ENCODE measurements at places on chromosomes 5 and 9. TPM values are rescaled to one million over a fixed set of nuclear protein-coding genes. Genes with fewer than 3 reads are reported as not detected.

- DNase-seq: no peak
Observed at GRCh38 chr9:24502206-24502937, 43.3 kb downstream of the IZUMO3 start.

DNA sequence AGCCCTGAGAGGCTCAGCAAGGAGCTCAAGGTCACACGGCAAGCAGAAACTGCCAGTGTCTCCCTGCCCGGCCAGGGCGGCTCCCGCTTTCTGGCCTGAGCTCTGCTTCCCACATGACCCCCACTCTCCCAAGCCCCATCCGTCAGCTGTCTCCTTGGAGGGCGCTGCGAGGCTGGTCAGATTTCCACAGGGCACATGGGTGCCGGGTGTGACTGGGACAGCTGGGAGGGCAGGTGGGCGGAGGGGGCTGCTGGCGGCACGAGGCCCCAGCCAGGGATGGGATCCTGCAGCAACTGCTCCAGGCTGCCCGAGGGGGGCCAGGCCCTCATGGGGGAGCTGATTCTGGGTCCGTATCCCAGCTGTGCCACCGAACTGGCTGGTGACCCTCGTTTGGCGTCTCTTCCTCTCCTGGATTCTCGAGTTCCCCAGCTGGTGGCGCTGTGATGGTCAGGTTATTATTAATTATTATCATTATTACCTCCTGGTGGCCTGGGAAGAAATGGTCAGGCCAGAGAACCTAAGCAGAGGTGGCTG is 12.9 kb upstream of the WDR38 start:
- DNase-seq: no peak

DNA sequence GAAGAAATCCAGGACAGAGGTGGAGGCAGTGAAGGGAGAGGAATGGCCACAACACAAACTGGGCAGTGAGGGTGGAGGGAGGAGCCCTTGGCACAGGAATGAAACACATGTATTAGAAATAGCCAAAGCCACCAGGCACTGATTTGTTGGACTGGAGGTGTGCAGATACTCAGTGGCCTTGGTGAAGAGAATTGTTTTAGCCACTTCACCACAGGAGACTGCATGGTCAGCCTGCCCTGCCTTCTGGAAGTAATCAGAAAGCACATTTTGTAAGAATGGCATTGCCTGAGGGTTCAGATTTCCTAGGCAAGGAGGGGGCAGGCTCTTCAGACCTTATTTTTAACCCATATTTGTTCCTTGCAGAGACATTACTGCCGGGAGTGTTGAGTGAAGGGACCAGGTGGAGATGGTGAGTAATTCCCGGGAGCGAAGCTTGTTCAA is 2.2 kb downstream of the SGCD start:
- DNase-seq: no peak

ADAMTSL1 gene
- total RNA-seq: 1.8 TPM

DNA sequence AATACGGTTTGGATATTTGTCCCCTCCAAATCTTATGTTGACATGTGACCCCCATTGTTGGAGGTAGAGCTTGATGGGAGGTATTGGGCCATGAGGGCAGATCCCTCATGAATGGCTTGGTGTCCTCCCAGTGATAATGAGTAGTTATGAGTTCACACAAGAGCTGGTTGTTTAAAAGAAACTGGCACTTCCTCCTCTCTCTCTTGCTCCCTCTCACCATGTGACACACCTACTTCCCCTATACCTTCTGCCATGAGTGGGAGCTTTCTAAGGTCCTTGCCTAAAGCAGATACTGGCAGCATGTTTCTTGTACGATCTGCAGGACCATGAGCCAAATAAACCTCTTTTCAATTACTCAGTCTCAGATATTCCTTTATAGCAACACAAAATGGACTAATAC is 132.0 kb downstream of the PIK3R1 start:
- no peak for DNase-seq

- DNase-seq: no peak
Observed at GRCh38 chr9:110048976-110049698, 158.8 kb downstream of the C9orf152 start.

GRCh38 chr9:114861922-114862605 is 56.2 kb upstream of the TNFSF15 start:
- no peak for DNase-seq

MAN1B1 gene
- 59.8 TPM for total RNA-seq

- no peak for DNase-seq
Observed at GRCh38 chr5:116938488-116938887, 363.9 kb upstream of the SEMA6A start.

DNA sequence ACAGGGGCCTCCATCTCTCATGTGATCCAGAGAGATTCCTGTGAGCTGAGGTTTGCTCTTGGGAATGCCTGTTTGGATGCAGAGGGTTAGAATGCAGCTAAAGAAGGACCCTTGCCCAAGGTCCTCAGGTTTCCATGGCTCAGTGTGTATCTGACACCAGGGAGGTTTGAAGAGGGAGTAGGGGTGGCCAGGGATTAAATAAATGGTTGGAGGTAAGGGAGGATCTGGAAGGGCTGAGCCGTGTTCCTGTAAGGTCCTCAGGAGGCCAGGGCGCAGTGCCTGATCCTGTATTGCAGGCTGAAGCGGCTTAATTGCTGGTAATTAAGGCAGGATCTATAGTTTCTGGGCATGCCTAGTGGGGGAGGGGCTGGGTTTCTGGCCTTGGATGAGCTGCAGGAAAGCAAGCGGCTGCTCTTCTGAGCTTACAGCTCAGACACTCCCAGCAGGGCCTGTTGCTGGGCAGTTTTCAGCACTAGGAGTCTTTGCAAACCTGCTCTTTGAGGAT is 41.5 kb upstream of the MAP1B start:
- DNase-seq: no peak

GRCh38 chr9:116243708-116244107 is 90.1 kb downstream of the PAPPA start:
- no peak for DNase-seq

- DNase-seq: no peak
Observed at GRCh38 chr5:68455216-68455615, 239.7 kb downstream of the PIK3R1 start.

SPATA31A5 gene
- total RNA-seq: not detected
